ENCODE measurements at places on chromosomes 1 and 21.

GRCh38 chr1:197076585-197076984, 9.5 kb upstream of the F13B start:
- no peak for DNase-seq

DNA sequence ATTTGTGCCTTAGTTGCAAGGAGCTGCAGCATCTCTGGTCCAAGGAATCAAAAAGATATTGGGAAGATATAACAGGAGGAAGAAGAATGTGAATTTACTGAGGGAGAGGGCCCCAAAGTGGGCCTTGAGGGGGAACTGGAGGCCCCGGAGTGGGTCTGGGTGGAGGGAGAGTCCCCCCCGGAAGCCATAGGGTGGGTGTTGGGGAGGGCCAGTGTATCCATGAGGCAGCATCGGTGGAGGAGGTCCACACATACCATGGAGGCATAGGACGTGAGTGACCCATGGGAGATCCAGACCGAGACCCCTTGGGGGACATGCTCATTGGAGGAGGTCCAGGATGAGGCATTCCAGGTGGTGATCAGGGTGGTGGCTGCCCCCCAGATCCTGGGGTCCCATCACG, 708 bp upstream of the C1orf167 start:
- DNase-seq, result no peak

DNA sequence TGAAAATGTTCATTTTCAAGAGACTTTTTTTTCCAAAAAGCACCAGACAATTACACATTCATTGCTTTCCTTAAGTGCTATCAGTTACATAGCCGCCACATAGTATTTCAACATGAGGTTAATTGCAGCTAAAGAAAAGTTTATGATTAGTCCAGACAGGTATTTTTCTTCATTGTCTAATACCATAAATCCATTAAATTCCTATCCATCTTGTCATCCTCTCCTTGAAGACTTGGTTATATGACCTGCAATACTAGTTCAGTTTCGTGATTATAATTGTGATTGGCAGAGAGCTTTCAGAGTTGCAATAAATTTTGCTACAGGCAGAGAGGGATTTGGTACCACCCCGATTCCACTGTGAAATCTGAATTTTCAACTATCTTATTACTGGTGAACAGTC, 437.7 kb downstream of the GPATCH2 start:
- no peak for DNase-seq

- no peak for DNase-seq
These were observed 104.2 kb downstream of the ATP6V1G3 start for GRCh38 chr1:198436276-198436675.

GRCh38 chr1:233372218-233373120, 44.9 kb downstream of the MAP3K21 start:
- no peak for DNase-seq

GRCh38 chr1:1407636-1408318, 684 bp upstream of the MRPL20 start:
- no peak for DNase-seq

- DNase-seq, result no peak
These were observed 38.8 kb downstream of the DIPK1A start for GRCh38 chr1:92922356-92923035.

DNA sequence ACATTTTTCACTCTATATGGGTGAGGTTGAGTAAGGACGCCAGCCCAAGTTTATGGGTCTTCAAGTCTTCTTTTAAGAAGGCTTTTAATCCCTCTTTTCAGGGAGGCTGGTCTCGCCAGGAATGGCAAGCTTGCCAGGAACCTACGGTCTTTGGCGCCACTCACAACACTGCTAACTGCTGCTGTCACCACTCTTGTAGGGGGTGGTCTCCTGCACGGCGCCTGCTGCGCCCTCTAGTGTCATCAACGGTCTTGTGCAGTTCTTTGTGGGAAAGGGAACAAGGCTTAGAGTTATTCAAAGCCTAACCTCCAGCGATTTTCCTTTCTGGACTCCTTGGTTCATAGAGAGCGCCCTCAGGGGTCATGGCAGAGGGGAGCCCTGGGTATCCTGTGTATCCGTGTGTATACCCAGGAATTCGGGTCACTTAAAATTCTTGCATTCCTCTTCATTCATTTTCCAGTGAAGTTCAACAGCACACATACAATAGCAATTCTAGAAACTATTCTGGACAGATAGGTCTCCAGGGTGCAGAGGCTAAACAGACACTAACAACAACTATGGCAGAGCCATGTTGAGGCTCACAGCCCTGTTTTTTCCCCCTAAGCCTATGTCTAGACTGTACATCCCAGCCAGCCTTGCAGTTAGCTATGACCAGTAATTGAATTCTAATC, 392.8 kb upstream of the CAMK1G start:
- DNase-seq, result no peak

Data from T follicular helper cell (primary cell).